ENCODE measurements at places on chromosomes 13 and 19. TPM values are rescaled to one million over a fixed set of nuclear protein-coding genes. Genes with fewer than 3 reads are reported as not detected.
A peak's percentile ranks its signal among the peaks of the same experiment; 100 is the strongest.

Gene ZNF526
- total RNA-seq = 5.5 TPM

Gene ZNF66
- 2.9 TPM for total RNA-seq

Gene CYP2B6
- not detected for total RNA-seq

Gene LIG4
- total RNA-seq = 3.7 TPM

Gene MCEMP1
- not detected for total RNA-seq

Gene ZNF550
- total RNA-seq = 5.0 TPM

Gene PIK3R2
- 25.1 TPM for total RNA-seq

Gene GPR12
- total RNA-seq = not detected

Gene ZNF497
- 5.1 TPM for total RNA-seq

Gene EPN1
- 43.6 TPM for total RNA-seq

Gene GARIN5A
- total RNA-seq = 8.6 TPM

DNA sequence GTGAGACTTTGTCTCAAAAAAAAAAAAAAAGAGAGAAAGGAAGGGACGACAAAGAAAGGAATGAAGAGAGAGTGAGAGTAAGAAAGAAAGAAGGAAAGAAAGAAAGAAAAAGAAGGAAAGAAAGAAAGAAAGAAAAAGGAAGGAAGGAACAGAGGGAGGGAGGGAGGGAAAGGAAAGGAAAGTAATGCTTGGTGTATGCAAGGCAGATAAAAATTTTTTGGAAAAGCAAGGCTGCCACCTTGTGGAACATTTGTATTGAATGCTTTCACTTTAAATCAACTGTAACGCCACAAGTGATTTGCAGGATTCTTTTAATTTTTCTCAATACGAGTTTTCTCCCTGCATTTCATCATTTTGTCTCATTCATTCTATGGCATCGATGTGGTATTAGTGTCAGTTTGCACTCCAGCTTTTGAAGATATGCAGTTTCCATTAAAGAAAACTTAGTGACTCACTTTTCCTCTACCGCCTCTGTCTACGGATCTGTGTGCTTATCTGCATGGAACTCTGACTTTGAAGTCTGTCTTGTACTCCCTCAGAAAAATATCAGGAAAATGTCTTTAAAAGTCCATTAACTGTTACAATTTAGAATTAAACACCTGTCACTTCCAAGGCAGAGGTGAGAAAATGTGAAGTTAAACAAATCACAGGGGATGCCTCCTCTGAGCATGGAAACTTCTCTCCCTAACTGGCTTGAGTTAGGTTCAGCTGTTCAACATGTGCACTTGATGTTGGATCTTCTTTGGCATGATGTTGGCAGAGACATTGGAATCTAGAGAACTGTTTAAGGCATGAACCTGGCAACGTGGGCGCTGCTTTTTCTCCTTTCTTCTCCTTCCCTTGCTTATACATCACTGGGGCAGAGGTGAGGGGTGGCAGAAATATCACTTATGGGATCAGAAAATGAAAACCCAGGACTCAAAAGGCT, 20.0 kb upstream of the ZDHHC20 start:
- DNase-seq = peak; percentile 33

GRCh38 chr13:97215325-97215724, 6.8 kb upstream of the MBNL2 start:
- DNase-seq = no peak

GRCh38 chr13:77230560-77230959, 96.3 kb downstream of the MYCBP2 start:
- DNase-seq = no peak

DNA sequence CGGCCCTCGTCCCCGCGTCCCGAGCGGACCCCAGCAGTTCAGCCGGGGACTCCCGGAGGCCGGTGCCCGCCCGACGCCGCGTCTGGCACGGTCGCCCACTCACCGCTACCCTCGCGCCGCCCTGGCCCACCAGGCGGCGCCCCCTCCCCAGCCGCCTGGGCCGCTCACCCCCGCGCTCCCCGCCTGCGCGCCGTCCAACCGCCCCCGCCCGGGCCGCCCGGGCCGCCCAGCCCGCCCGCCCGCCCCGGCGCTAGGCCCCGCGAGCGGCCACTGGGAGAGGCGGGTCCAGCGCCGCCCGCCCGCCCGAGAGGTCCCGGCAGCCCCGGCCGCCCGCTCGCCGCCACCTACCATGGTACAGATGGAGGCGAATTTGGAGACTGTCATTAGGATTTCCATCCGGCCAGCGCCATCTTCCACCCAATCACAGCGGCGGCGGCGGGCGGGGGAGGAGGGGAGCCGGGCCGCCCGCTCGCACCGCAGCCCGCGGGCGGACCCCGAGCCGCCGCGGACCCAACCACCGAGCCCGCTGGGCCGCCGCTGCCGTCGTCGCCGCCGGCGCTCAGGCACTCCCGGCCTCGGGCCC, at the start of gene USP12:
Gene USP12 (minus strand): TSS at position 568 of the 583 bp plus-strand sequence. CDS start 172 bp downstream, at position 396.
- DNase-seq = no peak

DNA sequence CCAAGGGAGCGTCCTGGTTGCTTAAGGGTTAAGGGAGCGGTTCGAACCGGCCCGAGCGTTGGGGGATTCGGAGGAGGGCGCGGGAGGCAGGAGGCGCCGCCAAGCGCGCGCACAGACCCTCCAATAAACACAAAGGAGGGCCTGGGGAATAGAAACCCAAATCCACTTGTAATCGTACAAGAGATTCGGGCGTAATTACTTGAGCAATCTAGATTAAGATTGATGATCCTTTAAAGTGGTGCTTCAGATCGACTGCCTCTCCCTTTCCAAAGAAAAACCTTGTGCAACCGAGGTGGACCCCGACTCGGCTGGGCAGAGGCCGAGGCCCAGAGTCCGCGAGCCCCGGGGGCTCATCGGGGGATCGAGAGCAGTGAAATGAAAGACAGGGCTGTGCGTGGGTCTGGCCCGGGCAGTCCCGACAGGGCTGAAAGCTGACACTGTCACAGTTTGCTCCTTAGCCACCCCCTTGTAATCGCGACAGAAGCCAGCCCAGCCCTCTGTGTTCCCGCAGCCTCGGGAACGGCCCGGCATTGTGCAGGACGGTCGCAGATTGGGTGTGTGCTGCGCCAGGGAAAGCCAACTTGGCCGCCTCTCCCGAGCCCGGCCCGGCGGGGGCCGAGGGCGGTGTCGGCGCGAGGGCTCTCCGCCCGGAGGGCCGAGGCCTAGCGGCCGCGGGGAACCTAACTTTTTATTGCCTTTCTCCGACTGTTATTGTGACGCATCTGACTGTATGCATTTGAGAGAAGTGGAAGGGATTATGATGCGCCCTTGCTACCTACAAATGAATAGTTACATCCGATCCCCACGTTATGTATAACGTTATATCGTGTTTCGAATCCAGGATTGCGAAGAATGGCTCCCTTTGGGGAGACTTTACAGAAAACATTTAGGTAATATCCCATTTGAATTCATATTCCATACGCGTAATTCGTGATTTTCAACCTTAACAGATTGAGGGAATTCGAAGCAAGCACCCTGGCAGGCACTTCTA, 5.5 kb downstream of the MAB21L1 start:
- DNase-seq = no peak

DNA sequence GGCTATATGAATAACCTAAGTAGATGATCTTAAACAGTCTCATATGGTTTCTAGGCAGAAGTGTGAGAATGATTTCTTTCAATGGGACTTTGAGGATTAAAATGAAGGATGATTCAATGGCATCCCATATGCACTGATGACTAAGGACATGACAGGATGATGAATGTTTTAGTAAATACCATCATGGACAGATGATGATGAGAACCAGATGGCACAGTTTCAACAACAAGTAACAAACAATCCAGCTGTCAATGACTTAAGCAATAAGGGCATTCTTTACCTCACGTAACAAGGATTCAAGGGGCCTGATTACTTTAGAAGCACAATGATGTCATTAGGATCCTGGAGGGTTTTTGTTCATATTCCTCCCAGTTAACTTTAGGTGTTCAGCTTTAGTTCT, 2678.4 kb downstream of the PCDH9 start:
- no peak for DNase-seq

- DNase-seq = no peak
These were observed 111.0 kb downstream of the HSPH1 start for GRCh38 chr13:31050486-31051400.

DNA sequence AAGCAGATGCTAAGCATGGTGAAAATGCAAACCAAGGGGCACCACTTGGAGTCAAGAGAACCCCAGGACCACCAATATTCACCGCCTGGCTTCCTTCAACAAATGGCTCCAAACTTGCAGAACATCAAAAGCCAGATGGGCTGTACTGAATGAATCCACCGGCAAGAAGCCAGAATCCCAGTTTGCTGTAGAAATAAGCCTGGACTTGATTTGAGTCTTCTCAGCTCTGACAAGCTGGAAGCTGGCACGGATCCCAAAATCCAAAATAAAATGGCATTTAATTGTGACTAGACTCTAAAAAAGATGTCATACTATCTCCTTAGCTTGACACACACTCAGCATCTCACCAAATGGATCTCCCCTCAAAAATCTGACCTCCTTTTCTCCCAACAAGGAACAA, 11.9 kb downstream of the EFNB2 start:
- no peak for DNase-seq

GRCh38 chr13:27131906-27132305, 39.7 kb downstream of the USP12 start:
- no peak for DNase-seq

- DNase-seq = no peak
These were observed 2212.7 kb upstream of the PCDH20 start for GRCh38 chr13:63628310-63628709.

GRCh38 chr13:87607266-87607665, 63.9 kb upstream of the SLITRK5 start:
- DNase-seq = no peak

DNA sequence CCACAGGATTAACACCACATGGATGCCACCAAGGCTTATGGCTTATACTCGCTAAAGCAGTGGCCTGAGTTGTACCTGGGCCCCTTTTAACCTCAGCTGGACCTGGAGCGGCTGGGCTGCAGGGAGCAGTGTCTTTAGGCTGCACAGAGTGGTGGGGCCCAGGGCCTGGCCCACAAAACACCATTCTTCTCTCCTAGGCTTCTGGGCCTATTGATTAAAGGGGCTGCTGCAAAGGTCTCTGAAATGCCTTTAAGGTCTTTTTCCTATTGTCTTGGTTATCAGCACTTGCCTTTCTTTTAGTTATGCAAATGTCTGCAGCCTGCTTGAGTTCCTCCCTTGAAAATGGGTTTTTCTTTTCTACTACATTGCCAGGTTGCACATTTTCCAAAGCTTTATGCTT, 973.9 kb upstream of the PRR20A start:
- DNase-seq = no peak

DNA sequence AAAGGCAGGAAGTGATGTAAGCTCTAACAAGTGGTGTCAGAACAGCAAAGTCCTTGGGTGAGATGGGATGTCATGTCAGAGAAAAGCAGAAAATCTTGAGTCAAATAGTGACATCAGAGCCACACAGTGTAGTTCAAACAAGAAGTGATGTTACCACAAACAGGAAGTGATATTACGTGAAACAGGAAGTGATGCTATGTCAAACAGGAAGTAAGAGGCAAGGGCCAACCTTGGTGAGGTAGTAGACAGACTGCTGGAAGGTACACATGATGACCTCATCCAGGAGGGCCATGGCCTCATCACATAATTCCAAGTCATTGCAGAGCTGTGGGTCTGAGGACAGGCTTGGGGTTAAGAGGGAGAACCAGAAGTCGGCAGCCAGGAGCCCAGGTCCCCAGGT, 7.0 kb upstream of the MAMSTR start:
- DNase-seq = peak; percentile 48

GRCh38 chr19:46015687-46016425, 7.0 kb downstream of the PGLYRP1 start:
- DNase-seq = no peak

DNA sequence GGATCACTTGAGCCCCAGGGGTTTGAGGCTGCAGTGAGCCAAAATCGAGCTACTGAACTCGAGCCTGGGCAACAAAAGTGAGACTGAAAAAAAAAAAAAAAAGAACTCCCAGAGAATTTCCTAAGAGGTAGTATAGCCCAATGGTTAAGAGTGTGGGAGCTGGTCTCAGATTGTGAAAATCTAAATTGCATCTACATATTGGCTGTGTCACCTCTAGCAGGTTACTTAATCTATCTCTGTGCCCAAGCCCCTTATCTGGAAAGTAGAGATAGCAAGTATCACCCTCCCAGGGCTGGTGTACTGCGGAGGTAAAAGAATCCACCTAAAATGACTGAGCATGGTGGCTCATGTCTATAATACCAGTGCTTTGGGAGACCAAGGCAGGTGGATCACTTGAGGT, 3.7 kb upstream of the PLAUR start:
- DNase-seq = no peak

- no peak for DNase-seq
These were observed 1935.9 kb upstream of the PCDH20 start for GRCh38 chr13:63351533-63351932.

DNA sequence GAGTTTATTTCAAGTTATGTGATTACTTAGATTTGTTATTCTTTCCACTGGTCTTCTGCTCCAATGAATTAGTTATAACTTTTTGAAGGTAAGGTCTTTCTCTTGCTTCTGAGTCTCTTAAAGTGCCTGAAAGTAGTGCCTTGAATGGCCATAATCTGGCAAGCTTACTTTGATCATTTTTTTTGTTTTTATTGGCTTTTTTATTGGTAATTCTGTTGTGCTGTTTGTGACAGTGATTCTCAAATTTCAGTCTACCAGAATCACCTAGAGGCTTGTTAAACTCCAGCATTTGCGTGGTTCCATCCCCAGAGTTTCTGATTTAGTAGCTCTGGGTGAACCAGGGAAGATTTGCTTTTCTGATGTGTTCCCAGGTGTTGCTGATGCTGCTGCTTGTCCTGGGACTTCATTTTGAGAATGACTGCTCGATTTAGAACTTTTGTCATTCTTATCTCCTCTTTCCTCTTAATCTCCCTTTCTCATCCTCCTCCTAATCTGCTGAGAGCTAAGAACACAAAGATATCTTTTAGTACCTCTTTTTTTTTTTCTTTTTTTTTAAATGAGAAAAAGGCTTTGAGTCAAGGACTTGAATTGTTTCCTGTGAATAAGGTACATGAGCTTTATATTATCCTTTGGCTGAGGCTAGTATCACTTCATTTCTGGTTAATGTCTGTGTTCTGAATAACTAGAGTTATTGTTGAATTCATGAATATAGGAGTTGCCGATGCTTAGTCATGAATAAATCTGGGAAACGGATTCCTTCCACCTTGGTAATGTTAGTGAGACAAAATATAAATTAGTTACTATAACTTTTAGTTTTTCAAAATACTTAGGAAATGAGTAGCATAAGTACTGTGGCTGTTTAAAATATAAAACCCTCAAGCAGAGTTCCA, 91.4 kb downstream of the PAN3 start:
- DNase-seq = no peak

- no peak for DNase-seq
These were observed 17.9 kb upstream of the FBL start for GRCh38 chr19:39864118-39864517.
